CD4-positive, alpha-beta T cell treated with Interleukin-4 for 1 hour (primary cell): ENCODE measurements at places on chromosomes 7 and 10.

DNA sequence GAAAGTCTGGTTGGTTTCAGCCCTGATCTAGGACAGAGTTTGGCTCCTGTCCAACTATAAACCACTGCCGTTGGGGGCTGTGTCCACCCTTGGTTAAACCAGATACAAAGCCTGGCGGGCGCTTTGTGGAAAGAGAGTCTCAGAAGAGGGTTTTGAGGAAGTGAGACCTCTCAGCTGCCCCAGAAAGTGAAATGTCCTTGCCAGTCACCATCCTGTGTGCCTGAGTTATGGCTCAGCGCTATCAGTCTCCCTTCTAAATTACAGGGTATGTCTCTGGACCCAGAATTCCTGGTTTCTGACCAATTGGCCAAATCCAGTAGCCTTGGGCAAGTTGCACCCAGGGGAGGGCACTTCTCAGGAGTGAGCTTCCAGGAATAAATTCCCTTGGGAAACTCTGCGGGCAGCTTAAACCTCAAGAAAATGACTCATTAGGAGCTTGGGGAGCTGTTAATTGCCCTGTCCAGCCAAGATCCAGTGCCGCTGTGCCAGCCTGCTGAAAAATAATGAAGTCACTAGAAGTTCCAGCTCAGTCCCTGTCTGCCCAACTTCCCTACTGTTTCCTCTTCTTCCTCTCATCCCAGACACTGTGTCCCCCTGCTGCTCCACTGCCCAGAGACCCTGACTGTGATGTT is 66.7 kb upstream of the PDZD8 start:
- no peak for DNase-seq

GRCh38 chr10:109929501-109930219 is 6.3 kb upstream of the XPNPEP1 start:
- no peak for DNase-seq

- DNase-seq = no peak
Measured at GRCh38 chr10:43570971-43571370, 3.4 kb downstream of the ZNF239 start.

DNA sequence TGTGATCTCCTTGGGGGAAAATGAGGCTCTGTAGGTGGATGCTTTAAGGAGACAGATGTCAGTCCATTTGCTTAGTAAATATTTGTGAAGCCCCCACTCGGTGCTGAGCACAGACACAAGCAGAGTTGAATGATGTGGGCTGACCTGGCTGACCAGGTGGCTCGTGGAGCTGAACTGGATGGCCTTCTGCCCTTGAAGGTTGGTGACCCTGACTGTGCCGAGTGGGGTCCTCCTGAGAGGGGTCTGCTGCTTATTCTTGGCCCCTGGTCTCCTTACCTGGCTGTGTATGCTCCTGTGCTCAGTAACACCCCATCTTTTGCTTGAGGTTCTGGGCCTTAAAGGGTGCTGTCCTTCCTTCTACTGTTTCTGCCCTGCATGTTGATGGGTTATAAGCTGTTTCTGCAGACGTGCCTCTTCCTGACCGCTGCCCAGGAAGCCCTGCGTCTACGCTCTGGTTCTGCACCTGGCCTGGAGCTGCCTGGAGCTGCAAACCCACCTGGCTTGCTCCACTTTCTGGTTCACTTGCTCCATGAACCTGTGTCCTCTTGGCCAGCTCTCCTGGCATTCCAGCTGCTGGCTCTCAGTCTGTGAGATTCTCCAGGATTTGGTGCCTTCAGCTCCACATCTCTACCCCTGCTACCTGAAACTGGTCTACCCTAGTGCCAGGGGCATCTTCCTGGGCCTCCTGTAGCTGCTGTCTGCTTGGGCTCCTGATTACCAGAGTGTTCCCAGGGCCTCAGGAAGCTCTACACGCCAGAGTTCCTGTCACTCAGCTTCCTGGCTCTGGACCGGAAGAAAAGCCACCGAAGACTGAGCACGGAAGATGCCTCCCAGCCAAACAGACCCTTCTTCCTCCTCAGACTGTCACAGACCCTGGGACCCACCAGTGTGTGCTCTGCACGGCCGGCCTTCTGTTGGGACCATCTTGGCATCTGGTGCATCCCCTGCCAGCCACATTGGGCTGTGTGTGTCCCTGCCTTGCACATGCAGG is 76.5 kb downstream of the ADCY1 start:
- DNase-seq = no peak

DNA sequence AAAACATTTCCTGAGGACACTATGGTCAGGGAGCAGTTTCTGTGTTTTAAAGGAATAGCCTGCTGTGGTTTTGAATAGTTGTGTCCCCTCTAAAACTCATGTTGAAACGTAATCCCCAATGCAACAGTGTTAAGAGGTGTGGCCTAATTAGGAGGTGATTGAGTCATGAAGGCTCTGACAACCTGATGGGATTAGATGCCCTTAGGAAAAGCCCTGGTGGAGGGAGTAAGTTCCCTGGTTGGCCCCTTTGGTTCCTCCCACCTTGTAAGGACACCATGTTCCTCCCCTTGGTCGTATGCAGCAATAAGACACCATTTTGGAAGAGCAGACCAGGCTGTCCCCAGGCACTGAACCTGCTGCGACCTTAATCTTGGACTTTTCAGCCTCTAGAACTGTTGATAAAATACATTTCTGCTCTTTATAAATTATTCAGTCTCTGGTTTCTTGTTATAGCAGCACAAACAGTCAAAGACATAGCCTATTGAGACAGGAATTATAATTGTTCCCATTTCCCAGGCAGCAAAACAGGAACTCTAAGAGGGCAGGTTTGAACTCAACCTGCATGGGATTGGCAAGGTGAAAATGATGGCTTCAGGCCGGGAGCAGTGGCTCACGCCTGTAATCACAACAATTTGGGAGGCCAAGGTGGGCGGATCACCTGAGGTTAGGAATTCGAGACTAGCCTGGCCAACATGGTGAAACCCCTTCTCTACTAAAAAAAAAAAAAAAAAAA is 20.5 kb upstream of the TNS3 start:
- no peak for DNase-seq

DNA sequence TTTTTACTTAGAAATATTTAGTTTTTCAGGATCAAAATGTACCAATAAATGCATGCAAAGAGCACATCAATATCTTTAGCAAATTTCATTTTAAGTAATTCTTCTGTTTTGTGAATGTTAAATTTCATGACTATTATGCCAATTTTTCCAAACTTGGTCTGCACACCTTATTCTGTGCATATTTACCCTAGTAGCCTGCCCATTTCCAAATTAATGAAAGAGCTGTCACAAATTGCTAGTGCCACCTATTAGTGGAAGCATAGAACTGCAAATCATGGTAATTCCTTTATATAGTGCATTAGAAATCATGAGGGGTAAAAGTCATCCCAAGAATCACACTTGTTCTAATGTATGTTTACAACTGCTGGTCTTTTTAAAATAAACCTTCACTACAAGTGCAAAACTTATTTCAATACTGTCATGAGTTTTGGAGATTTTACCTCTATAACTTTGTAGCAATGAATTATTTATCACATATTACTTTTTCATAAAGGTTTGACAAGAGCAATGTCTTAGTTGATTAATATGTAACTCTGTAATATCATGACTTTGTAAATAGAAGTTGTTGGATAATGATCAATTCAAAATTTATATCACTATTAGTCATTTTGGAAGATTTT is 5.7 kb downstream of the SEMA3A start:
- no peak for DNase-seq

- DNase-seq = no peak
Measured at GRCh38 chr7:2151237-2151636, 81.5 kb downstream of the MAD1L1 start.

- no peak for DNase-seq
Measured at GRCh38 chr10:30825022-30825421, 195.5 kb upstream of the LYZL2 start.

- DNase-seq = no peak
Measured at GRCh38 chr7:28510026-28510369, 97.7 kb downstream of the CREB5 start.

DNA sequence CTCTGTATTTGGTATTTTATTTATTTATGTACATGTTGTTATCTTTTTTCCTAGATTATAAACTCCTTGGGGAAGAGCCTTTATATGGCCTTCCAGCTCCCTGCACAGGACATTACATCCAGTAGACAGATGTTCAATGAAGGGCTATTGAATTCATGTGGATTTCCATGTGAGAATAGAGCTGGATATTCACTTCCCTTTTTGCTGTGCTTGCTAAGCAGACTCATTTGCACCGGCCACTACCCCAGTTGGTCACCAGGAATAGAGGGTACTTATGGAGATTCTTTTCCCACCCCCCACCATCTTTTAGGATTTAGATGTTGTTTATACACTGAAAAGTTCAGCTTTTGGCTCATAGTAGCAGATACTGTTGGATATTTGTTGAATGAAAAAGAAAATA is 374.1 kb downstream of the NRG3 start:
- no peak for DNase-seq

- DNase-seq = no peak
Measured at GRCh38 chr10:5272065-5272803, 75.6 kb downstream of the AKR1C4 start.

GRCh38 chr7:118289476-118289875 is 65.0 kb downstream of the ANKRD7 start:
- DNase-seq = no peak

DNA sequence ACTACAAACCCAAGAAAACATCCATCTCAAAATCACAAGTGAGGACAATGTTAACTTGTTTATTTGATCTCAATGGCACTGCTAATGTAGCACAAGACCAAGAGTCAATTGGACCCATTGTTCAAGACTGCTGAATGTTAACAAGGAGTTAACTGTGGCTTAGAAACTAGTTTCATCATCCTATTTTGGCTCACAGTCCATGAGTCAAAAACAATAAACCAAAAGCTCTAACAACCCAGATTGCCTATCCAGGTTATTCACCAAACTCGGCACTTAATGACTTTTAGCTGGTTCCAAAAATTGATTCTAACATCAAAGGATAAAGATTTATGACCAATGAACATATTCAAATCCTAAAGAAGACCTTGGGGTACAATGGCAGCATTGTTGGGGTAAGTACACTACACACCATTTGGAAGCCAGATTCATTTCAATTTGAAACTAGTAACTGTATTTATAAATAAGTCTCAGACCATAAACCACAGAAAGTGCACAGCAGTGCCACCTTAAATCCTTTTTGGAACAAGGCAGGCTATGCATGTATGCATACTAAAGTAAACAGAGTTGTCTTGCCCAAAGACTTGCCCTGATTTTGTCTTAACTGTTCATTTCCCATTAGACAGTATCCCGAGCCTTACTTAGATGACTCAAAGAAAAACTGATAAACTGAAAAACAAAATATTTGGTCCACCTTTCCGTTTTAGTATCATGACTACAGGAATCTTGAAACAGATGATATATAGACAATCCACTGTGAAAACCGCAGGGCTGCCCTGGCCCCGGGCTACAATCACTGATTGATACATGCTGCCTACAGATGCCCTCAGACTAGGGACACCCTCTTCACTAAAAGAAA is 84.5 kb downstream of the SRPK2 start:
- no peak for DNase-seq

DNA sequence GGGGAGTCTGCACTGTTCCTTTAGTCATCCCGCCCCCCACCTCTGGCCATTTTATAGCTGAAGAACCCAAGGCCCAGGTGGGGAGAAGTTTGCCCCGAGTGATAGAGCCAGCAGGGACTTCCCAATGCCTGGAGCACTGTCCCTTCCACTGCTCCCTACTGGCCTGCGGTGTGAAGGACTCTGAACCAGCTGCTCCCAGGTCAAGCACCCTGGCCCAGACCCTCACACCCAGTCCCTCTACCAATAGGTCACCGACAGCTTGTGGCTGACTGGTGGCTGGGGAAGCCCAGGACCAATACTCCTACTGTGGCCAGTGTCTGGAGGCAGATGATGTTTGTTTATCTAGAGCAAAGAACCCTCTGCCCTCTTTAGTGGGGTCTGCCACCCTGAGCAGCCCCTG is 167.9 kb downstream of the LCOR start:
- no peak for DNase-seq

GRCh38 chr10:110547139-110547761 is 20.2 kb upstream of the SMC3 start:
- DNase-seq = peak; percentile 80

DNA sequence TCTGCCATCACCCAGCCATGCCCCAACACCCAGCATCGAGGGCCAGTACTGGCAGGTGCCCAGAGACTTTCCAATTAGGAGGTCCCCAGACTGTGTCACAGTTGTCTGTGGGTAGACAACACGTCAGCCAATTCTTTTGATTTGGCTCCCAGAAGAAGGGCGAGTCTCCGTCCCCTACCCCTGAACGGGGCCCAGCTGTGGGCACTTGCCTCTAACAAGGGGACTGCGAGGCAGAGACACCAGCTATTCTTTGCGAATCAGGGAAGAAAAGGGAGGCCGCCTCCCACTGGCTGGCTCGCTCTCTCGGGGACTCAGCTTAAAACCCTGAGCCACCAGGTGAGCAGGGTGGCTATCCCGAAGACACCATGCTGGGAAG is 167.3 kb downstream of the USP6NL start:
- DNase-seq = no peak

DNA sequence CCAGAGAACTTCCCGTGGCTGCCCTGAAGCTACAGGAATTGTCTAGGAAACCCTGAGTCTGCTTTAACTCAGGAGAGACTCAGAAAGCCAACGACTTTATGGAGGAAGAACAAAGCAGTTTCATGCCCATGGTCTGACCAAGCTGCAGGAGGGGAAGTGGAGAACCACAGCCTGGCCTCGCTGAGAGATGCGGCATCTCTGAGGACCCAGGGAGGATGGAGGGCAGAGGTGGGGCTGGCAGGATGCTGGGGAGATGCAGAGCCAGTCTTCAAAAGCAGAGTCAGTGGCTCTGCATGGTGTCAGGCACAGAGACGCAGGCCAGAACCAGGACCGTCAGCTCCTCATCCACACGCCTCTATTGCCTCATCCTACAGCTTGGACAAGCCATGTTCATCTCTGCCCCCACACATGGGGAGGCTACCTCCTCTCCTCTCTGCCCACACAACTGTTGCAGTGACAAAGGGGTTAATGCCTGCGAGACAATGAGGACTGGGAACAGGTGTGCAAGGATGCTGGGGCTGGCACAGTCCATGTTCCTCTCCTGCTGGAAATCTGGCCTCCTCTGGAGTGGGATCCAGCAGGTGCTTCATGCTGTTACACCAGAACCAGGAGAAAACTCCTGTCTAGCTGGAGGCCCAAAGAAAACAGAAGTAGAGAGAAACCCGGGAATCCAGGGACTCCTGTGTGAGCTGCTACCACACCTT is 267.0 kb downstream of the PLXNA4 start:
- DNase-seq = no peak

GRCh38 chr10:44306147-44306710 is 78.7 kb downstream of the CXCL12 start:
- DNase-seq = no peak

DNA sequence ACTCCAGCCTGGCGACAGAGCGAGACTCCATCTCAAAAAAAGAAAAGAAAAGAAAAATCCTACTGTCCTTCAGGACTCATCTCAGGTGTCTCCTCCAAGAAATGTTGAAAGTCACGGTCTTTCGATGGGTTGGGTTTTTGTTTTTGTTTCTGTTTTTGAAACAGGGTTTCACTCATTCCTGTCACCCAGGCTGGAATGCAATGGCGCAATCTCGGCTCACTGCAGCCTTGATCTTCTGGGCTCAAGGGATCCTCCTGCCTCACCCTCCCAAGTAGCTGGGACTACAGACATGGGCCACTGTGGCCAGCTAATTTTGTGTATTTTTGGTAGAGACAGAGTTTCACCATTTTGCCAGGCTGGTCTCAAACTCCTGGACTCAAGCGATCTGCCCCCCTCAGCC is 3.1 kb upstream of the SORBS1 start:
- no peak for DNase-seq
